T-helper 17 cell (primary cell): ENCODE measurements at places on chromosomes 7 and 10. TPM values are rescaled to one million over a fixed set of nuclear protein-coding genes. Genes with fewer than 3 reads are reported as not detected.

DNA sequence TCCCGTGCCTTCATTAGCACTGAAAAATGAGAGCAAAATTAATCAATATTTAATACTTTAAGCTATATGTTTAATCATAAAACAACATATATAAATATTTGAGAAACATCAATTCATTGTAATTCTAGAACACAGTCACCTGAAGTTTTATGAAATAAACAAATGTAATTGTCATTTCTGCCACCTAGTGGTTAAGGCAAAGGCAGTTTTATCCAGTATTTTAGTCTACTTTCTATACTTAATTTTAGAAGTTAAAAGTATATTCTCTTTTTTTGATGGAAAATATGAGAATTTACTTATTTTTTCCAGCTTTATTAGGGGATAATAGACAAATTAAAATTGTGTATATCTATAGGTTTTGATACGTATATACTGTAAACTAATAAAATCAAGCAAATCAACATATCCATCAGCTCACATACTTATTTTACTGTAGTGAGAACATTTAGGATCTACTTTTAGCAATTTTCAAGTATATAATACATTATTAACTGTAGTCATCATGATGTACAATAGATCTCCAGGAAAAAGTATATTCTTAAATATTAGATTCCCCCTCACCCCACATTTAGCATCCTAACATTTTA, 16.9 kb downstream of the PCGF6 start:
- DNase-seq = no peak

- DNase-seq = no peak
Measured at GRCh38 chr10:15144788-15145187, 23.7 kb downstream of the NMT2 start.

GRCh38 chr7:43085017-43085416, 27.4 kb upstream of the HECW1 start:
- DNase-seq = no peak

DNA sequence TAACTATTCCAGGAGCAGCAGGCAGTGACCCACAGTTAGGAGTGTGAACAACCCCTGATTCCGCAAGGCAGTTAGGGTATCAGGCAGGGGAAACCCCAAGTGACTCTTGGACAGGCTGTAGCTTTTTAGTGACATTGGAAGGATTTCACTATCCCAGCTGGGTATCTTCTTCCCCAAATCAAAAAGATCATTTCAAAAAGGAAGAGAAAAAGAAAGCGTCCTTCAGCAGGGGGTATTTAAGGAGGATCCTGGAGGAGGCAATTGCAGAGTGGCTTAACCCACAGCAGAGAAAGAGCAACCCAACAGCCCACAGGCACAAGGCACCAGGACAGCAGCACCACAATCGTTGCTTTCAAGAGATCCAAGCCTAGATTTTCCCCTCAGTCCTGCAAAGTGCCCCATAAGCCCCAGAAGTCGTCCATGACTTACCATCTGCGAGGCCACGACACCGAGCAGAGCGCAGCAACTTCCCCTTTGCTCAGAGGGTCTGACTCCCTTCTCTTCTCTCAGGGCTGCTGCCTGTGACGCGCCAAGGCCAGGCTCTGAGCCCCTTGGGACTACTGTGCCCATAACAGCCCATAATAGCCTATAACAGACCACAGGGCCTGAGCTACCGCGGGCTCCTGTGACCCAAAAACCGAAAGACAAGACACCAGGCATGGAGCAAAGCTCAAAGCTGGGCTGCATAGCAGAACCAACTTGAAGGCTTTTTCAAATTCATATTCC, 19.8 kb downstream of the PIK3AP1 start:
- DNase-seq = no peak

DNA sequence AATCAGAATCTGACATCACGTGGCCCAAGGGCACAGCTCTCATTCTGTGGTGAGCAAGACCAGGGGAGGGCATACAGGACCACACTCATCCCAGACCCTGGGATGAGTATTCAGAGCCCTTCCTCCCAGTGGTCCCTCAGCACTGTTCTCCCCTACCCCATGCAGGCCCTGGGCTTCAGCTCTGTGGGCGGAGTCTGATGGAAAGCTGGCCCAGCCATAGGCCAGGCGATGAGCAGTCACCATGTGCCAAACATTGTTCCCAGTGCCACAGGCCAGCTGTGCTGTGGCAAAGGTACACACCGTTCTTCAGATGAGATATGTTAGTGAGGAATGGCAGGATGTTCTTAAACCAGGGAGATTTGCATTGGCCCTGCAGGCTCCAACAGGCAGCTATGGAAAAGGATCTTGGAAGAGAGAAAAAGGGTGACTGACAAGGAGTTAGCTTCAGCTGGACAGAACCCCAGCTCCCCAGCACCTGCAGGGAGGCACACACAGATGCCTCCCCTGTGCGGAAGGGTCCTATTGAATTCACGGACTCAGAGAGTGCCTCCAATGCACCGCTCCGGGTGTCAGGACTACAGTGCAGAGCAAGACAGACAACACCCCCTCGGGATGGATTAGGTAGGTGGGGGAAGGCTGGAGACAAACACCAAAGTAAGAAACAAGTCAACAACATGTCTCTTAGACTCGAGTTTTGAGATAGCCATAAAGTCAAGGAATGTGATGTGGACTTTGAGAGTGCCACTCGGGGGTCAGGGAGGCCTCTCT, 596.0 kb upstream of the MGMT start:
- DNase-seq = no peak

DNA sequence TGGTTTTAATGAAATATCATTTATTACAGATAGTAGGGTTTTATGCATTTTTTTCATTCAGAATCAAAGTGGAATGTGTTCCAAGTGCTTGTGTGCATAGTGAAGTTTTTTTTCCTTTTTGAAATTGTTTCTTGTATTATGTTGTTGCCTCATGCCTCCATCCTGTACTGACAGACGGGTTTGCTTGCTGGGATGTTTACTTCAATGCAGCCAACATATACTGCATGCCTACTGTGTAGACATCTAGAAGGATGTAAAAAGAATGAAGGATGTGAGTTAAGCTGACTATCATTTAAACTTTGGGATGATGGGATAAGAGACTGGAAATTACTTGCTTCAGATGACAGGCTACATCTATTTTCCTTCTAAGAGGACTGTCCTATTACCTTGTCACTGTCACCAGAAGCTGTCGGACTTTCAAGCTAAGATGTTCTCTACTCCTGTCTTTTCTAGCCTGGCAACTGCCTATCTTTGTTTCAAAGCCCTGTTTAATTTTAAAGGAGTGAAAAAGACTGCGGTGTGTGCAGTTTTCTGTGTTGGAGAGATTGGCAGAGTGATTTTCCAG, 243.7 kb downstream of the CDK14 start:
- DNase-seq = no peak

- DNase-seq = no peak
Measured at GRCh38 chr7:95596198-95597063, at the start of gene PDK4. TSS of gene PDK4 (minus strand) at chr7:95596516. CDS start at chr7:95596293, 223 bp downstream.

DNA sequence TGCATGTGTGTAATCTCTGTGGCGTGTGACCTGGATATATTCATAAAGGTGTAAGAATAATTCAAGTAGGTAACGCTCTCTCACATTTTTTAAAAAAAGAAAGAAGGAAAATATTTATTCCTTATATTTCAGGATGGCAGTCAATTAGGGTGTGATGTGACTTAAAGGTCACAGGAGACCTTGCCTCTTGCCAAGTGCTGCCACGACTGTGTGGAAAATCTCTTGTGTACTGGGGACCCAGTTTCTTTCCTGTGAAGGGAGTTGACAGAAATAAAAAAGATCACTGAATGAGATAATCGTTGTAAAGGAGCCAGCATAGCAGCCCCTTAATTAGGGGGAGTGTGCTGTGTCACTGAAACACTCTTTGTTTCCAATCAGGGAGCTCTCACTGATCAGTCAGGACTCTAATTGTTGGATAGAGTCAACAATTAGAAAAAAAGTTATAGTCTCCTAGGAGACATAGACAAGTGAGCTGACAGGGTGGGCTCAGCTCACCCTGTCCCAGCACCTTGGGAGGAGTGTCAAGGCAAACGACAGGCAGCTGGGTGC, 31.1 kb downstream of the PTPRE start:
- no peak for DNase-seq

DNA sequence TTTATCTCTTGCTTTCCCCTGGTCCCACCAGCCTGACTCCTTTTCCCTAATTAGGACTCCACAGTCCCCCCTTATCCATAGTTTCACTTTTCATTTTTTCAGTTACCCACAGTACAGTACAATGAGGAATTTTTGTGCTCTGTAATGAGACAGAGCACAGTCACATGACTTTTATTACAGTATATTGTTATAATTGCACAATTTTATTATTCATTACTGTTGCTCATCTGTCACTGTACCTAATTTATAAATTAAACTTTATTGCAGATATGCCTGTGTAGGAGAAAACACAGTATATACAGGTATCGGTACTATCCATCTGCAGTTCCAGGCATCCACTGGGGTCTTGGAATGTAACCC, 125.4 kb downstream of the KCNMA1 start:
- DNase-seq = no peak

DNA sequence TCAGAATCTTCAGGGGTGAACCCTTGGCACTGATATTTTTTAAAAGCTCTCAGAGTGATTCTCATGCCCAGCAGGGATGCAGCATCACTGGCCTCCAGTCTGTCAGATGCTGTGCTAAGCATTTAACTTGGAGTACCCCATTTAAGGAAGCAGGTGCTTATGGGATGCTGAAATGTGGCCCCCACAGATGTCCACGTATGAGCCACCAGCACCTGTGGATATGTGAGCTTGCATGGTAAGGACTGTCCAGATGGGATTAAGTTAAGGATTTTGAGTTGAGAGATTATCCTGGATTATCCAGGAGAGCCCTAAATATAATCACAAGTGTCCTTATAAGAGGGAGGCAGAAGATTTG, 17.7 kb downstream of the CHST3 start:
- DNase-seq = no peak

ASAH2B gene
- 1.3 TPM for total RNA-seq

ASL gene
- total RNA-seq = 12.7 TPM

DNA sequence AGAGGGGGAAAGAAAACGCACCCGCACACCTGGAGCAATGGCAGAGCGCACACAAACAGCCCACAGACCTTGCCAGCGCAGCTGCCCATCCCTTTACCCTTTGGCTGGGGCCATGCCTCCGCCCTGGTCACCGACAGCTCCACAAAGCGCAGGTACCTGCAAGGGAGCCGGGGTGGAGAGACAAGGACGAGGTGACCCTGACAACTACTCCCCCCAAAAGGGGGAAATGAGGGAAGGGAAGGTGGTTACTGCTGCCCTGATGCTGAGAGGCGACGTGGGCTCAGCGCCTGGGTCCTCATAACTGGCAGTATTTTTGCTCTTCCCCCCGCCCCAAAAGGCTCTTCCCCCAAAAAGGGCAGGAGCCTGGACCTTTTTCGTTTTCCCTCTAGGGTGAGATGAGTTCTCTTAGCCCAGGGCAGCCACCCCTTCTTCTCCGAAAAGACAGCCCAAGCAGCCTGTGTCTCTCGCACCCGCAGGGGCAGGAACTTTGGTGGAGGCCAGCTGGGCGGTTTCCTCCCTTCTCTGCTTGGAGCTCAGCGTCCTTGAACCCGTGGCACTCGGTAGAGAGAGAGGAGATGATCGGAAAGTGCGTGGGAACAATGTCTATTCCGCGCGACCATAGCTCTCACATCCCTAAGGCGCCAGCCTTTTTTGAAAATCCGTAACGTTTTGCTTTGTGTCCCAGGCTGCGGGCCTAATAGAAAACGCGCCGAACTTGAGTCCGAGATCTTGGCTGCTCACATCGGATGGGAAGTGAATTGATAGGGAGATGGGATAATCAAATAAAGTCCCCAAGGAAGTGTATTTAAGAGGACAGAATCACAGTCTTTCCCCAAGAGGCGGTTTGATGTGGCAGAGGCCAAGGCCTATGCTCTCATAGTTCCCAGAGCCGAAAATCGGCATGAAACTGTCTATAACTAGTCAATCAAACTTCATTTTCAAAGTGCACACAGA, 1.0 kb downstream of the NKX2-3 start:
- no peak for DNase-seq

GRCh38 chr10:80194373-80195045, 10.8 kb downstream of the ANXA11 start:
- DNase-seq = no peak

DNA sequence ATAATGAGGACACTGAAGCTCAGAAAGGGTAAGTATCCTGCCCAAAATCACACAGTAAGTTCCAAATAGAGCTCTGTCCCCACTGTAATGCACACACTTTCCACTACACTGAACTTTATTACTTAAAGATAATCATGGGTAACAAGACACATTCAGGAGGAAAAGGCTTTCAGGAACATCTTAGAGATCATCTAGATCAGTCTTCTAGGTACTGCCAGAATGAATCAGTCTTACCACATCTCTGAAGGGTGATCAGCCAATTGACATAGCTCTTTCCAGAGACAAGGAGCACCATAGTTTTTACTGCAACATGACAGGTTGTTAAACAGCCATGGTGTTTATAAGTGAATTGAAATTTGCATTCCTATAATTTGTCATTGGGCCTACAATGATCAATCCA, 5.4 kb upstream of the HERPUD2 start:
- DNase-seq = no peak

DTX2 gene
- 26.3 TPM for total RNA-seq
